HepG2 (cell line): ENCODE measurements at places on chromosomes 7 and 10. TPM values are rescaled to one million over a fixed set of nuclear protein-coding genes. Genes with fewer than 3 reads are reported as not detected.

Gene PRPF18
- 17.2 and 24.7 TPM in 2 replicates for total RNA-seq

GRCh38 chr7:100673942-100674410 is 436 bp downstream of the GNB2 start:
- DNase-seq = no peak

GRCh38 chr10:90969947-90970673 is 49.2 kb upstream of the ANKRD1 start:
- DNase-seq = peak; percentile 19

Gene PIK3CG
- not detected in 2 replicates for total RNA-seq

Gene ANKRD30A
- total RNA-seq = not detected in 2 replicates

Gene ADAM12
- not detected in 2 replicates for total RNA-seq

Gene EGR2
- 0.11 TPM in 1 of 2 replicates, not detected in the other for total RNA-seq

DNA sequence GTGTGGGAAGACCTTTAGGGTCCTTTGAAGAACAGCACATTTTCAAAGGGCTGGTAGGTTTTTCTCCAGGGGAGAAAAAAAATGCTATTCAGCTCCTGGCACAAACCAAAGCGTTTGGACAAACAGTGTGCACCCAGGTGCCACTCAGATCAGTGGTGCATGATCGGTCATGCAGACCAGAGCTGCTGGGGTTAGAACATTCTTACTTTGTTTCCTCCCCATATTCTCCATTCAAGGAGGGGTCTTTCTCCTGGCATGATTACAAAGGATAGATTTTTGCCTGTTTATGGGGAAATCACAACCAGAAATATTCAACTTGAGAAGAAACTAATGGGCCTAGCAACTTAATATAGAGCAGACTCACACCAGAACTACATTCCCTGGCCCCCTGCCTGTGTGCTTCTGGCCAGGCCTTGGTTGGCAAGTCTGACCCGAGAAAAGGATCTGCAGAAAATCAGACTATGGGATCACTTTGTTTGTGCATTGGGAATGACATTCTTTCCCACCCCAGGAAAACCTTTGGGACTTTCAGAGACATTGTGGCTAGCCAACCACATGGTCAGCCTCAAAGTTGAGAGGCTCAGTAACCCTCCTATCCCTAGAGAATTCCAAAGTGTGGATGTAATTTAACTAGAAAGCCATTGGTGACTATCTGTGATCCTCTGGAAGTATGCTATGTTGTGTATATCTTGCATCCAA is 82.3 kb upstream of the FGL2 start:
- DNase-seq = no peak

- no peak for DNase-seq
Observed at GRCh38 chr10:124293616-124294449, 124.9 kb downstream of the OAT start.

GRCh38 chr10:129744134-129745111 is 219.7 kb downstream of the EBF3 start:
- no peak for DNase-seq

Gene GPR37
- total RNA-seq = not detected in 2 replicates
